ENCODE measurements at places on chromosomes 6 and 20.

- no peak for DNase-seq
Observed at GRCh38 chr20:58583586-58583985, 67.5 kb upstream of the STX16 start.

DNA sequence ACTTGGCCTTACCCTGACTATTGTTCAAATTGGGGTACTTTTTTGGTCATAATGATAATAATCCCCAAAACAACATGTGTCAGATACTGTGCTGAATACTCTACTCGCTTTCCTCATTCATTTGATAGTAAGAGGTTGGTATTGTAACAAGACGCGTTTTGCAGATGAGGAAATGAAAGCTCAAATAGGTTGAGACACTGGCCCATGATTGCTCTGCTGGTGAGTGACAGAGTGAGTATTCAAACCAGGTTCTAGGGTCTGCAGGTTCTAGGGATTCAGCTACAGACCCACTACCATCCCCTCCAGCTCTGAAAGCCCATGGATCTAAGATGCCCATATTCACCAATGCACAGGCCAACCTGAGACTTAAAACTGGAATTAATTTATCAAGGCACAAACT, 1.3 kb upstream of the ENPP4 start:
- no peak for DNase-seq

- no peak for DNase-seq
Observed at GRCh38 chr6:113281014-113281413, 576.1 kb upstream of the MARCKS start.

GRCh38 chr6:113530769-113531168, 326.4 kb upstream of the MARCKS start:
- DNase-seq = no peak

DNA sequence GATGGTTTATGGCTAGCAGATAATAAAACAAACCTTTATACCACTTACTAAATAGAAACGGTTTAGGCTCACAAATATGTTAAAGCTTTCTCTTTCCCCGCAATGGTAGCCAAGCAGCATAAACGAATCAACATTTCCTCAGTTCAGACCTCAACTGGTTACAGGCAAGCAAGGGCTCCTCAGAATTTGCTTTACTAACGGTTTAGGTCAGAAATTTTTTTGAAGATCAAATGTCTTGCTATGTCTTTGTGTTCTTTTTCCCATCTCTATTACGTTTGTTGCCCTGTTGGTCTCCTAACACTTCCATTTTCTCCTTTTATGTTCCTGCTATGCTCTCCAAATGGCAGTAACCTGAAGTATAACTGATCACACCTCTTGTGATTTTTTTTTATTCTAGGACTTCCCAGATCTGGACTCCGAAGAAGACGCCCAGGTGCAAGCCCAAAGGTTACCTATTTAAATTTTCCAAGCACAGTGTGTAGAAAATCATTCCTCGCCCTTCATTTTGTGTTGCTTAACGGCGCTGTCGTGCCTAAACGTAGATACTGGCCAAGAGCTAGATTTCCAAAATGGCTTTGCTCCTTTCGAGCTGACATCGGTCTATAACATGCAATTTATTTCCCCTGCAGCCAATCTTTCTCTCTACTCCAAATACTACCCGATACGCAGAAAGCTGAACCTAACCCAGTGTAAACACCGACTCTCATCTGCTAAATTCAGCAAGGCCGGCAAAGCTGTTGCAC, 717 bp upstream of the ASF1A start:
- peak; percentile 20 for DNase-seq

DNA sequence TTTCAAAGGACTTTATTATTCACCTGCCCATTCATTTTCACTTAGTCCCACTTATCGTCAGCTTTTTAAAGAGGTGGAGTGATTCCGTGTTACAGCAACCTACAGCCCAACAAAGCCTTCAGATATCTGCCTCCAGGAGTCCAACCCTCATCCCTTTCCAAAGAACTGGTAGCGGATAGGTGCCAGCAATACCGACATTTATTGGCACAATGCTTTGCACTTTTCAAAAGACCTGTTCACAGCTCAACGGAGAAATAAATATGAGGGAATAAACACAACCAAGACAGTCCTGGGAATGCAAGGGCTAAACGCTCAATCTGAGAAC, 819 bp upstream of the MTRF1L start:
- DNase-seq = no peak

DNA sequence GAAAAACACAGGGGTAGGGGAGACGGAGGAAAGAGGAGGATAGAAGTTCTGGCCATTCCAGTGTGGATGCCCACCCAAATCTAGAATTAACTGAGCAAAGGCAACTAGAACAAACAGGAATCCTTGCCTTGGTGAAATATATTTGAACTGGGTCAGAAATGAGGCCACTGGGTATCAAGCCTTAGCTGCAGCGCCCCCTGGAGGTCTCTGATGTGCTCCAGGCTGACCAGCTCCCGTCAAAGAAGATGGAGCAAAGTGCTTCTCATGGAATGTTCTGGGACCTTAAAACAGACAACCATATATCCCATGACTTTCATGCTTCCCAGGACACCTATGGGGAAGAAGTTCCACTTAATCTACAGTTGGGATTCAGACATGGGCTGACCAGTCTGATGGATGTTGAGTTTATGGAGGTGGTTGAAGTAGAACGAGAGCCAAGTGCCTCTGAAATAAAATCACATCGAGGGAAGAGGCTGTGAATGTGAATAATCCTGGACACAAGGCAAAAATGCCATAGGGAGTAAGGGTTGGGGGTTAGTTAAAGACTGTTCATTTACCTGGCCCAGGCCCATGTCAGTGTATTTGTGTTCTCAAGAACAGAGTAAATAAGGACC, 50.4 kb downstream of the HLA-DPB1 start:
- peak; percentile 60 for DNase-seq

DNA sequence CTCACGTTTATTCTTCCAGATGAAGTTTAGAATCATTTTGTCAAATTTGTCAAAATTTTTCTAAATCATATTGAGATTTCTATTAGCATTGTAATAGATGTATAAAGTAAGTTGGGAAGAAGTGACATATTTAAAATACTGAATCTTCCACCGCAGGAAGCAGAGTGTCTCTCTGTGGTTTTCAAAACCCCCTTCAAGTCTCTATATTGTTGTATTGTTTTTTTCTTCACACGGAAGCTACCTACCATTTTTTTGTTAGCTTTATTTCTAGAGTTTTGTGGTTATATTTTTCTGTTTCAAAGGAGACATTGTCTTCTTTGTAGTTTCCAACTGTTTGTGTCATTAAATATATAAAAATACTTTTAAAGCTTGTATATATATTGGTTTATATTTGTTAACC, 188.6 kb downstream of the ZDHHC14 start:
- DNase-seq = no peak

DNA sequence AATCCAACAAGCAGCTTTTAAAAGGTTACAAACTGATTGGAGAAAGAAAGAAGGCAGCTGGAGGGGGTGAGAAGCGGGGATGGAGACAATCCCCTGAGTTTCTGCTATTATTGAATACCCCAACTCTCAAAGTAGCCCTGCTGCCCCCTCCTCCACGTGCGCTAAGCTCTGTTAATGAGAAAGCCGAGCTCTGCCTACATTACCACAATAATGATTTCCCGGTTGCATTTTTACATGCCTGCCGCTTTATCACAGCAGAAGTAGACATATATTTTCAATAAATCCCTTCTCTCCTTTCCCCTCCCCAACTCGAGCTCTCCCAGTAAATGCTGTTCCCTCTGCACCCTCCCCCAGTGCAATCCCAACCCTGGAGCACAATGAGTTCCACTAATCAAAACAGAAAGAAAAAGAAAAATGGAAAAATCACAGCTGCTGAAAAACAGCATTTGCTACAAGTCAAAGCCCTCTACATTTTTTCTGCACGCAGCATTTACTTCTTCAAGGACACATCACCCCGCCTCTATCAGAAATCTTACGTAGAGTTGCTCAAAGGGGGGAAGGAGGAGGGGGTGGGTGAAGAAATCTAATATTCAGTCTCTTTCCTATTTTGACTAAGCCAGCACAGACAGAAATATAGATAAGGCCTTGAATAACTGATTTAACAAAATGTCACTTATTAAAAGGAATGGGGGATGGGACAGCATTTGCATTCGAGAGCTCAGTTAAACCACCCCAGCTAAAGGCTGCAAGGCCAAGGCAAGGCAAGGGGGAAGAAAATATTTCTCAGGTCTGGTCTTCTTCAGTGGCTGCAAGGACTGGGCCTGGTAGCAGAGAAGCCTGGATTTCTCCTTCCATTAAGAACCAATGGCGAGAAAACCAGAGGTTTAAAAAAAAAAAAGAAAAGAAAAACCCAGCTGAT, 10.7 kb downstream of the TRERF1 start:
- no peak for DNase-seq

DNA sequence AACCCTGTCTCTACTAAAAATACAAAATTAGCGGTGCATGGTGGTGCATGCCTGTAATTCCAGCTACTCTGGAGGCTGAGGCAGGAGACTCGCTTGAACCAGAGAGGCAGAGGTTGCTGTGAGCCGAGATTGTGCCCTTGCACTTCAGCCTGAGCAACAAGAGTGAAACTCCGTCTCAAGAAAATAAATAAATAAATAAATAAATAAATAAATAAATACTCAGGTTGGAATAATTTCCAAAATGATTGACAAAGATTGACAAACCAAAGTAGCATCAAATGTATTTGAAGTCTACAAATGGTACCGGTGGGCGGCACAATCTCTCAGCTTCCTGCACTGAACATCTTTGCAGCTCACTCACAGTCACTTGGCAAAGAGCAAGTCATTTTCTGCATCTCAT, 144.1 kb upstream of the NRSN1 start:
- DNase-seq = no peak

DNA sequence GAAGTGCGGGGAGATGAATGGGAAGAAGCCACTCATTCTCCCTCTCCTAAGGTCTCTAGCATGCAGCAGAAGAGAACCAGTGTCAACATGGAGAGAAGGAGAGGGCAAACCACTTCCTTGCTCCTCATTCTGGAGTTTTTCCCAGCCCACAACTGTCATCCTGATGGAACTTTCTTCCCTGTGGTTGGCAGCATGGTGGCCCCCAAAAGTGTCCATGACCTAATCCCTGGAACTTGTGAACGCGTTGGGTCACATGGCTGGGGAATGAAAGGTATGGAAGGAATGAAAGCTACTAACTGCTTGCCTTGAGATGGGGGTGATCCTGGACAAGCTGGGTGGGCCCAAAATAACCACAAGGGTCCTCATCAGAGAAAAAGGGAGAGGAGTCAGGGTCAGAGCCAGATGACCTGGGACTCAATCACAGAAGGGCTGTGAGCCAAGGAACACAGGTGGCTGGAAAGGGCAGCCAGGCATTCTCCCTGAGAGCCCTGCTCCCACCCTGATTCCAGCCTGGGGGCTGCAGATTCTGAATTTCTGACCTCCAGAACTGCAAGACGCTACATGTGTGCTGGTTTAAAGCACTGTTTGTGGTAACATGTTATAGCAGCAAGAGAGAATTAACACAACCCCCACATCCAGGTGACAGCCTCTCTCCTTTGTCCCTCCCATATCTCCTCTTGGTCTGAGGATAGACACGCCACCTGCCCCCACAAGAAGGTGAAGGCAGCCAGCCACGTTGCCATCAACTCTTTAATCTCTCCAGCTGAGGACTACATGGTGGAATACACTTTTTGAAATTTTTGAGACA, 63.2 kb downstream of the PYGB start:
- DNase-seq = no peak

DNA sequence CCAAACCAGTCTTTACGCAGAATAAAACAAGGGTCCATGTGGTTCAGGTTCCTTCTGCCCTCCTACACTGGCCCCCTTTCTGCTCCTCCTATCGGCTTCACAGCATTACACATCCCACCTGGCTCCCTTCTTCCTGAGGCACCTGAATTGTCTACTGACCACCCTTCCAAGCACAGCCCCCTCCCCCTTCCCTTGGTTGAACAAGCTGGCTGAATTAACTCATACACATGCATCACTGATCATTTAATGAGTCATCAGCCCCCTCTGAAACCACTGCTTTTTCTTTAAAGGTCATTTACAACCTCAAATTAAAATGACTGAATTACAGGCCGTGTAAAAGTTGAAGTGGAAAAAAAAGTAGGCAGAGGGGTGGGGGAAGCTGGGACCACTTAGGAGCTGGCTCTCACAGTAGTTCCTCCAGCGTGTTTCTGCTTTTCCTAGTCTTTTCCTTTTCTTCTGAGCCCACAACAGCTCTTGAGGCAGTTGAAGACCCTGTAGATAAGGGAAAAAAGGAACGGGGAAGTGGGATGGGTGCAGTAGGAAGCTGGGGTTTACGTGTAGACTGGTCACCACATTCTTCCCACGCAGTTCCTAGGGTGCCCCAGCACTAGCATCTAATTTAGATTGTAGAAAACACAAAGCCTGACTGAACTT, 67.6 kb downstream of the FYN start:
- peak; percentile 46 for DNase-seq

GRCh38 chr6:87378947-87379346, 28.8 kb upstream of the CFAP206 start:
- DNase-seq = no peak

DNA sequence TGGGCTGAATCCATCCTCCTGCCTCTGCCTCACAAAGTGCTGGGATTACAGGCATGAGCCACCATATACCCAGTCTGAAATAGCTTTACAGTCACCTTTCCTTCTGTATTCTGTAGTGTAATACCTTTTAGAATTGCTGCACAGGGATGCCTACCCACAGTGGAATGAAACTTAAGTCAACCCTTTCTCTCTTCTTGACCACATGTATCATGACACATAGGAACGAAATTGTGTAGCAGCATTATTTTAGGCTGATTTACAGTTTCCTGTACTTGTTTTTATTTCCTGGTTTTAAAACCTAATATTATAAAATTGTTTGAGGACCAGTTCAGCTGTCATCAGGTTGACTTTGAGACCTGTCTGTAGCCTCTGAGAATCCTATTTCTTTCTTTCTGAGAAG, 297.8 kb downstream of the ZFAND3 start:
- no peak for DNase-seq

- DNase-seq = no peak
Observed at GRCh38 chr6:39128106-39128505, 13.1 kb upstream of the SAYSD1 start.

DNA sequence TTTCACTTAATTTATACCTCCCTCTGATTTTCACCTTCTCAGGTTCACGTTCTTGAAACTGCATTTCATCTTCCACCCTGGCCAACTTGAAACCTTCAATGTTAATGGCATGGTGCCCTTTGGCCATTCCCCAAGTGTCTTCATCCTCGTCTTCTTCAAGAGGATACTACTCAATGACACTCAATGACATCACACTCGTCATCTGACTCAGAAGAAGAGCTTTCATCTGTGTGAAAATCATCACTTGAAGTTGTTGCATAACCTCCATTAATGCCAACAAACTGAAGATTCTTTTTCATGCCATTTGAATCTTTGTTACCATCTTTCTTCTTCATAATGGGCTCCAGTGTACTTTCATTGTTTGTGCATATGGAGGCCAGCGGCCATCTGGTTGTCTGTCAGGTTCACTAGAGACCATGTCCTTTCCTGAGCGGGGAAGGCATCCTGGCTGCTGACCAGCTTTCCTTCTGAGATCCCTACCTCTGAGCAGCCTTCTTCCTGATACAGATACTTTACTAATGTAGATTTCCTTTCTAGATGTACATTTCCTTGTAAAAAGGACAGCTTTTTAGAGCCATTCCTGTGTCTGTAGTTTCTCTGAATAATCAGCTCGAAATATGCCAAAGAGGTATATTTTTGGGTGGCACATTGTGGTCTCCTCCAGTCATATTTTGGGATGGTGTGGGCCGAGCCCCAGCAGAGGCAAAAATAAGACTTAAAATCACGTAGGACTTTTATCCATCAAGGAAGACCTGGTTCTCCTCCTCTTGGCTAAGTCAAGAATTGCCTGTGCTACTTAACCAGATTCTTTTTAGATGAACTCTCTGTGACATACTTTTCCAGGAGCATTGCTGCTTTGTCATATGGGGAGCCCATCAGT, 21.3 kb downstream of the TRMT6 start:
- DNase-seq = no peak

GRCh38 chr6:33738153-33738552, 8.6 kb downstream of the IP6K3 start:
- no peak for DNase-seq

- DNase-seq = no peak
Observed at GRCh38 chr6:98995116-98995515, 47.4 kb upstream of the FBXL4 start.
